ENCODE measurements at places on chromosomes 2 and 18. TPM values are rescaled to one million over a fixed set of nuclear protein-coding genes. Genes with fewer than 3 reads are reported as not detected.

DNA sequence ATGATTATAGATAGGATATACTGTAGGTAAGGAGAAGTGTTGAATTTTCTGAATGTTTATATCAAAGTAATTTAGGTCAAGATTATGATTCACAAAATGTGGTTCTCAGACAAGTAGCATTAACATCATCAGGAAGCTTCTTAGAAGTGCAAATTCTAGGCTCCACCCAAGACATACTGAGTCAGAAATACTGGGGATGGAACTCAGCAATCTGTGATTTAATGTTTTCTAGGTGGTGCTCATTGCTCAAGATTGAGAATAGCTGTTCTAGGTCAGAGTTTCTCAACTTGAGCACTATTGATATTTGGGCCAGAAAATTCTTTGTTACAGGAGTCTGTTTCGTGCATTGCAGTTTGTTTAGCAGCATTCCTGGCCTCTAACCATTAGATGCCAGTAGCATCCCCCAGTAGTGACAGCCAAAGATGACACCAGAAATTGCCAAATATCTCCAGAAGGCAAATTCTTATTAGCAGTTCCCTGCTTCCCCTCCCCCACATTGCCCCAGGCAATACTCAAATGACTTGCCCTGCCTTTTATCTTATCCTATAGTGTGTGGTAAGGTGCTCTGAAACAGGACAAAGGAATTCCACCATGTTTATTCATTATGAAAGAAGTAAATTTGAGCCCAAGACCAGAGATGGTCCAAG lies 1001.2 kb downstream of the DPP10 start:
- H3K36me3 ChIP-seq: no peaks in the 10 kb centered on the region
- H3K27me3 ChIP-seq: no peaks in the 10 kb centered on the region
- no peaks in the 10 kb centered on the region for H3K4me1 ChIP-seq
- no peak overlapping the region for H3K27ac ChIP-seq

DNA sequence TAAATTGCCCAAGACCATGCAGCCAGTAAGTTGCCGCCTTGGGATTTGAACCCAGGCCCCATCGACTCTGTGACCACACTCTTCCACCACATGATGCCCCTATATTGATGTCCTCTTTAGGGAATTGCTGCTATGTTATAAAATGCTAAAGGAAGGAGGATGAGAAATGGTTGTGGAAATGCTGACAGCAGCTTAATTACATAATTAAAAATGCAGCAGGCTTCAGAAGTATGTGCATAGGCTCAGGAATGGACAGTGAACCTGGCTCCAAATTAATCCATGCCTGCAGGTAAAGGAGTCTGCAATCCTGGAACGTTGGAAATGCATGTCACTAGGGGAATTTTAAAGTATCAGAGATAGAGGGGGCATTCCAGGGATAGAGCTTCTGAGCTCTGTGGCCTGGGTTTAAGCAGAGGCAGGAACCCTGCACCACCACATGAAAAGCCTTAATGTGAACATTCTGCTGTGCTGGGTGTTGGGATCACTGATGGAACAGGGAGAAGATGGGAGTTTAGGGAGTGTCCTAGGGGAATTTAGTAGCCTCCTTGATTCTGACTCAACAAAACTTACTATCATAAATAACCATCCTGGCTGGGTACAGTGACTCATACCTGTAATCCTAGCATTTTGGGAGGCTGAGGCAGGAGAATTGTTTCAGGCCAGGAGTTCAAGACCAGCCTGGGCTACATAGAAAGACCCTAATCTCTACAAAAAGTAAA lies 76.1 kb upstream of the CCDC85A start:
- H3K27ac ChIP-seq: no peak overlapping the region
- no peaks in the 10 kb centered on the region for H3K36me3 ChIP-seq
- H3K4me3 ChIP-seq: no peak overlapping the region
- no peaks in the 10 kb centered on the region for H3K4me1 ChIP-seq
- no peak for DNase-seq
- H3K27me3 ChIP-seq: no peaks in the 10 kb centered on the region

DNA sequence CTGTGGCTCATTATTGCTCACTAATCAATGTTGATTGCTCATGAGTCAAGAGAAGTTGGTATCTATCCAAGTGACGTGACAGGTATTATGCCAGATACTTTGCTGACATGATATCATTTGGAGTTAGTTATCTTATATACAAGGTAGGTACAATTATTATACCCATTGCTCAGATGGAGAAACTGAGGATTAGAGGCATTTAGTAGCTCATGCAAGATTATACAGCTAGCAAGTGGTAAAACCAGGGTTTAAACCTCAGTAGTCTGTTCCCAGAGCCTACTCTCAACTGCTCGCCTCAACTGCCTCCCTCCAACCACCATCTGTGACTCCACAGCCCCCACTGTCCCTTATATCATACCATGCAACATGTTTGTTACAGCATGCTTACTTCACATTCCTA lies 6.1 kb downstream of the FIGLA start:
- no peak overlapping the region for H3K4me3 ChIP-seq
- no peak overlapping the region for H3K27ac ChIP-seq
- peaks cover under 1% of the 10 kb centered on the region for H3K4me1 ChIP-seq
- H3K27me3 ChIP-seq: peaks cover 6% of the 10 kb centered on the region
- H3K36me3 ChIP-seq: no peaks in the 10 kb centered on the region

DNA sequence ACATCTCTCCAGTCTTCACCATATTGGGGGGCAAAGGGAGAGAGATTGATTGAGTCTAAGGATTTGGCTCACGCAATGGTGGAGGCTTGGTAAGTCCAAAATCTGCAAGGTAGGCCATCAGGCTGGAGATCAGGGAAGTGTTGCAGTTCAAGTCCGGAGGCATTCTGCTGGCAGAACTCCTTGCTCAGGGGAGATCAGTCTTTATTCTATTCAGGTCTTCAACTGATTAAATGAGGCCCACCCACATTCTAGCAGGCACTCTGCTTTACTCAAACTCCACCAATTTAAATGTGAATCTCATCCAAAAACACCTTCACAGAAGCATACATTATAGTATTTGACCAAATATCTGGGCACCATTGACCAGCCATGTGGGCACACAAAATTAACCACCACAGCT lies 21.4 kb downstream of the SMYD1 start:
- H3K27me3 ChIP-seq: no peaks in the 10 kb centered on the region
- H3K4me1 ChIP-seq: peaks cover 9% of the 10 kb centered on the region
- no peak for DNase-seq
- no peak overlapping the region for H3K4me3 ChIP-seq
- no peak overlapping the region for H3K27ac ChIP-seq

GRCh38 chr2:100894105-100894795 lies 74.3 kb downstream of the NPAS2 start:
- no peaks in the 10 kb centered on the region for H3K27me3 ChIP-seq
- H3K4me1 ChIP-seq: no peaks in the 10 kb centered on the region
- H3K4me3 ChIP-seq: no peak overlapping the region
- H3K36me3 ChIP-seq: no peaks in the 10 kb centered on the region
- no peak overlapping the region for H3K27ac ChIP-seq

DNA sequence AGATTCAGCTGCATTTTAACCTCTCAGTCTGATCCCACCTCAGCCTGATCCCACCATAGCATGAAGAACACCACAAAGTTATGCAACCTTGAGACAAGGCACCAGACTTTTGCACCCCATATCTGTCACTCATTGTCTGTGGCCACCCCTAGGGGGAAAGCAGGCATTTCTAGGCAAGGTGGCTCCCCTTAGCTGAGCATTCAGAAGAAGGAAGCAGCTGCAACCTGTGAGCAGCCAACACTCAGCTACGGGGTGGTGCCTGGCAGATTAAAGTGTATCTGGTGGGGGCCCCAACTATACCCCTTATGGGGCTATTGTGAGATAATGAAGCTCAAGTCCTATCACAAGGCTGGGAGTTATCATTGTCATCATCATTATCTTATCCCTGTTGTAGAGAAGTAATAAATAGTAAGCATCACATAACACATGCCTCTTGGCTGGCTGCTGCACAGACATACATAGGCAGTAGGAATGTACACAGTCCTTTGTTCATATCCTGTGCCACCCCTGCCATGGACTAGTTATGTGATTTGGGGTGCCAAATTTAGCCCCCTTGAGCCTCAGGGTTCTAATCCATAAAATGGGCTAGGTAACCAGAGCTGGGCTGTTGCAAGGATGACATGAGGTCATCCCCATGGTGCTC lies 20.6 kb upstream of the TMEM163 start:
- DNase-seq: peak; percentile 74
- H3K27me3 ChIP-seq: no peaks in the 10 kb centered on the region
- H3K4me3 ChIP-seq: peak overlapping the region; percentile 46
- peaks cover 71% of the 10 kb centered on the region for H3K4me1 ChIP-seq
- peak overlapping the region; percentile 90 for H3K27ac ChIP-seq

DNA sequence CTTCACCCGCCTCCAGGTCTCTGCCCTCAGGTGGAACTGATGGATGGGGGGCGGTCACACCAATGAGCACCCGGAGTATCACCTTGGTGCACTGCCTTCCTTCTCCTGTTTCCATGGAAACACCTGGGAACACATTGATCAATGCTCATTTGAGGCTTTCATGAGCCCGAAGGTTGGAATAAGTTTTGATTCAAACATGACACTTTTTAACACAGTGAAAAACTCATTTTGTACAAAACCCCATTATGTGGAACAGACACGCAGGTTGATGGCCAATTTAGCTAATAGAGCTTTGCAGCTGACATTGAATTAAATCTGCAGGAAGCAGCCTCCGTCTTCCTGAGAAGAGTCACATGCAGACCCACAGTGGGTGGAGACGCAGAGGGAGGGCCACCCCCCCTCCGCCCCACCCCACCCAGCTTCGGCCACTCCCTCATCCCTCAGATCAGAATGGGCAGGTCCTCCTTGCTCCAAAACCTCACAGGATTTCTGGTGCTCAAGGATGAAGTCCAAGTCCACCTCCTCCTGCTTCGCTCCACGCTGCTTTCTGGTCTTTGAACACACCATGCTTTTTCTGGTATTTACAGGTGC lies 96.0 kb upstream of the MYCN start:
- no peaks in the 10 kb centered on the region for H3K27me3 ChIP-seq
- H3K4me3 ChIP-seq: no peak overlapping the region
- H3K36me3 ChIP-seq: no peaks in the 10 kb centered on the region
- no peaks in the 10 kb centered on the region for H3K4me1 ChIP-seq
- no peak overlapping the region for H3K27ac ChIP-seq
- no peak for DNase-seq

DNA sequence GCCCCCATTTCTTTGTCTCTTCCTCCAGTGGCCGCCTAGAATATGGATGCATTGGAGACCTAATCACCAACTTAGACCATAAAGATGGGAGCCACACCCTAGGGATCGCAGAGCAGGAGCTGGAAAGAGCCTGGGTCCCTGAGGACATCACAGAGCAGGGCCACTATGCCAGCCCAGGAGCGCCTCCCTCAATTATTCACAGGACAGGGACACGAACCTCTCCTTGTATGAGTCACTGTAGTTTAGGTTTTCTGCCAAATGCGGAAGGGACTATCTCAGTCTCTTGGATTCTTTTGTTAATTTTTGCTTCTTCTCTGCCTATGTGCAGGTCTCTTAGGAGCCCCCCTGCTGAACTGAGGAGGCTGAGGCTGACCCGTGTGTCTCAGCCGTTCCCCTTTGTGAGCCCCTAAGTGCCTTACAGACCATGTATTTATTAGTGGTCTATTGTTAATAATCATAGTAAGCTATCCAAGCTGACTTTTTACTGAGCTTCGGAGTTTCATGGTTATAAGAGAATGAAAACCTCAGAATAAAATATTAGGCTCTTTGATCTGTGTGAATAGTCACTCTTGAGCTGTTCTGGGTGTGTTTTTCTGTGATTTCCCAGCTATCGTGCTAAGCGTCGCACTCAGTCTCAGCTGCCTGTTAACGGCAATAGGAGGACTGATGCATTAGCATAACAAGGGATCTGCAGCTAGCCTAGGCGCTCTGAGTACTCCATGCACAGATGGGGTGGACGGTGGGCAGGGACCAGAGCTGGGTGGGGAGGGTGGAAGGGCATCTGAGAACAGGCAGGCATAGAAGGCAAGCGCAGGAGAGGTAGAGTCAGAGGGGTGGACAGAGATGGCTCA lies 12.7 kb upstream of the PTPN4 start:
- no peak for DNase-seq
- H3K4me1 ChIP-seq: no peaks in the 10 kb centered on the region
- H3K27ac ChIP-seq: no peak overlapping the region
- H3K4me3 ChIP-seq: no peak overlapping the region

- H3K4me3 ChIP-seq: no peak overlapping the region
- H3K27me3 ChIP-seq: peaks cover 10% of the 10 kb centered on the region
- no peaks in the 10 kb centered on the region for H3K36me3 ChIP-seq
- DNase-seq: no peak
- H3K27ac ChIP-seq: no peak overlapping the region
Observed at GRCh38 chr2:235498541-235498940, 4.7 kb downstream of the AGAP1 start.

GRCh38 chr18:9835825-9836224 lies 49.9 kb upstream of the TXNDC2 start:
- H3K4me1 ChIP-seq: no peaks in the 10 kb centered on the region
- no peak overlapping the region for H3K27ac ChIP-seq
- H3K36me3 ChIP-seq: peaks cover 16% of the 10 kb centered on the region
- no peak overlapping the region for H3K4me3 ChIP-seq
- H3K27me3 ChIP-seq: no peaks in the 10 kb centered on the region

DNA sequence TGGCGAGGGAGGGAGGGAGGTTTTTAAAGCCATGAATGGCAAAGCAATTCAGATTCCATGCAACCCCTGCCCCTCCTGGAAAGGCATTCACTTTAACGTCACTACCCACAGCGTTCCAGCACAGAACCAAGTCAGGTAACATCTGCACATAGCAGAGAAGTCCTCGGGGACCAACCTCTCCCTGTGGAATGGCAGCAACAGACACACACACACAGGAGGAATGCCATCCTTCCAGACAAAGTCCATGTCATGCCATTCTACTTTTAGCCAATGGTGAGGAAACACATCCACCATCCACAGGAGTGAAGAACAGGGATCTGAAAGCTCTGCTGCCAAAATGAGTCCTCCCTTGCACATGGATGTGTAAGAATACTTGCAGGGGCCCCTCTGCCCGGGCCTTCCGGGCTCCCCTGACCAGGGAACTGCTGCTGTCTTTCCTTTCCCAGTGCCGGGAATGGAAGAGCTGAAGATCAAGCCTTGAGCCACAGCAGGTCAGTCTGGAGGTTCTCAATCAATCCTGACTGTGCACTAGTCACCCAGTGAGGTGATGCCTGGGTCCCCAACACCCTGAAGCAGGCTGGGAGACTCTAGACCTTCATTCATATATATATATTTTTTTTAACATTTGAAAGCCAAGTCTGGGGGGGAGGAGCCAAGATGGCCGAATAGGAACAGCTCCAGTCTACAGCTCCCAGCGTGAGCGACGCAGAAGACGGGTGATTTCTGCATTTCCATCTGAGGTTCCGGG lies 63.7 kb downstream of the UXS1 start:
- H3K27ac ChIP-seq: no peak overlapping the region
- H3K36me3 ChIP-seq: peaks cover 3% of the 10 kb centered on the region
- H3K4me3 ChIP-seq: no peak overlapping the region

GRCh38 chr2:138521821-138522220 lies 20.3 kb downstream of the SPOPL start:
- no peak overlapping the region for H3K4me3 ChIP-seq
- H3K27me3 ChIP-seq: no peaks in the 10 kb centered on the region
- H3K27ac ChIP-seq: no peak overlapping the region
- no peak for DNase-seq
- peaks cover 4% of the 10 kb centered on the region for H3K36me3 ChIP-seq
- H3K4me1 ChIP-seq: peaks cover 14% of the 10 kb centered on the region

- H3K36me3 ChIP-seq: no peaks in the 10 kb centered on the region
- no peak overlapping the region for H3K4me3 ChIP-seq
- peaks cover 6% of the 10 kb centered on the region for H3K4me1 ChIP-seq
- H3K27me3 ChIP-seq: no peaks in the 10 kb centered on the region
- no peak for DNase-seq
- H3K27ac ChIP-seq: no peak overlapping the region
Observed at GRCh38 chr18:44897411-44897810, 216.7 kb downstream of the SETBP1 start.

Gene FAP
- polyA plus RNA-seq: not detected

Gene B4GALT6
- 0.14 TPM for polyA plus RNA-seq

Gene TBC1D8
- 1.0 TPM for polyA plus RNA-seq

Gene MAPK4
- polyA plus RNA-seq: not detected
